ENCODE measurements at places on chromosomes 11 and 22.

DNA sequence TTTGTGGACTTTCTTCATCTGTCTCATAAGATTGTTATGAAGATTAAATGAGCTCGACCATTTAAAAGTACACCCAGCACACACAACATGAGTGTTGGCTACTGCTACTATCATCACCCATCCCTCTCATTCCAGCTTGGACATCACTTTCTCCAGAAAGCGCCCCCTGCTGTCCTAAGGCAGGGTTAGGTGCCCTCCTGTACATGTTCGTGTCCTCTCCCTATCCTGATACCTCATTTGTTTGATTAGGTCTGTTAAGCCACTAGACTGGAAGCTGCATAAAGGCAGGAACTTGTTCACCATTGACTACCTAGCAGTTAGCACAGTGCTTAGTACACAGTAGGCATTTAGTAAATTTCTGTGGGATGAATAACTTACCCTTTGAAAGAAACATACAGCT is 85.5 kb downstream of the ENTHD1 start:
- no peak for DNase-seq

- DNase-seq, result no peak
Measured at GRCh38 chr22:24102366-24103200, 78.7 kb upstream of the SUSD2 start.

DNA sequence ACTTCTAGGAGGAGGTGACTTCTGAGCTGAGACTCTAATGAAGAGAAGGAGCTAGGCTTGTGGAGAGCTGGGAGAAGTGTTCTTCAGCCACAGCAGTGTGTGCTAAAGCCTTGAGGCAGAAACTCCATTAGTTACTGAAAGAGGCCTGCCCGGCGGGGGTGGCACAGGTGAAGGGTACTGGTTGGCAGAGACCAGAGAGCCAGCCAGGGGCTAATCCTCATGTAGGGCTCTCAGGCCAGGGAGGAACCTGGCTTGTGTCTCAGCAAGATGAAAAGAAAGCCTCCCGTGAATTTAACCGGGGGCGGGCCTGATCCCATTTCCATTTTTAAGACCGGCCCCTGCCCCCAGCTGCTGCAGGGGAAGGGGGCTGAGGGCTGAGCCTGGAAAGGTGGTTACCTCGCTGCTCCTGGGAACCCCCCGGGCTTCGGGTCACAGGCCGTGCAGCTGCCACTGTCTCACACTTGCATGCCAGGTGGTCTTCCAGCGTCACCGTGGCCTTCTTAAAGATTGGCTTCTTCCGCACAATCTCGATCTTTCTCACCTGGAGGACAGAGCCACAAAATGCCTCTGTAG is 15.0 kb downstream of the PDGFB start:
- DNase-seq, result no peak

DNA sequence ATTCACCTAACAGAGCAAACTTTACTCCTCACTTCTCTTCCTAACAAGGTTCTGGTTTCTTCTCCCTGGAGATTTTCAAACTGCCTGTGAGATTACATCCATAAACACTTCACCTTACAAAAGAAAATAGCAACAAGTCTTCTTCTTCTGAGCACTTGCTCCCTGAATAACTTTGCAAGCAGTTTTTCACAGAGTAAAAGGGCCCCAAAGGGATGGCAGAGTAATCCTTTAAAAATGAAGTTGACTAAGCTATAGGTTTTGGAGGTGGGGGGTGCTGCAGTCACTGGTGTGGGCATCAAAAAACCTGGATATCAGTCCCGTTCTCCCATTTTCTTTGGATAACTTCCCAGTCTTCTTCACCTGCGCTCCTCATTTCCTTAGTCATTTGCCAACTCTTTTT is 484.9 kb downstream of the MIAT start:
- DNase-seq, result no peak

- DNase-seq, result peak; percentile 33
Measured at GRCh38 chr11:2807025-2807681, 78.4 kb downstream of the CDKN1C start.

- DNase-seq, result no peak
Measured at GRCh38 chr11:75642402-75643113, 26.3 kb downstream of the MAP6 start.

- no peak for DNase-seq
Measured at GRCh38 chr11:45605051-45605450, 60.4 kb downstream of the CHST1 start.

DNA sequence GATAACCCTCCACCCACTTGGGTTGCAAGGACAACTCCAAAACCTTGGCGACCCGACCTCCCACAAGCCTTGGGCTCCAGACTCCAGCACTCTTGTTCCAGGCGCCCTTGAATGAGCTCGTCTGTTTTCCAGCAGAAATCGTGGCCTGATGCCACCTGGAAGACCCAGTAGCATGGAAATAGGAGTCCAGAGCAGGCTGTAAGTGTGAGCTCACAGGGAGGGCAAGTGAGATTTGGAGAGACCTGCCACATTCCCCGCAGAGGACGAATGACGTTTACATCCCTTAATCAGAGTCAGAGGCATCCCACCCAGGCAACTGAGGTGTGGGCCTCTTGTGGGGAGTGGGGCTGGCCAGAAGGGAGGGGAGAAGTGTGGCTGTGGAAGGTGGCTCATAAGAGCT is 71.9 kb downstream of the LDLRAD3 start:
- no peak for DNase-seq

DNA sequence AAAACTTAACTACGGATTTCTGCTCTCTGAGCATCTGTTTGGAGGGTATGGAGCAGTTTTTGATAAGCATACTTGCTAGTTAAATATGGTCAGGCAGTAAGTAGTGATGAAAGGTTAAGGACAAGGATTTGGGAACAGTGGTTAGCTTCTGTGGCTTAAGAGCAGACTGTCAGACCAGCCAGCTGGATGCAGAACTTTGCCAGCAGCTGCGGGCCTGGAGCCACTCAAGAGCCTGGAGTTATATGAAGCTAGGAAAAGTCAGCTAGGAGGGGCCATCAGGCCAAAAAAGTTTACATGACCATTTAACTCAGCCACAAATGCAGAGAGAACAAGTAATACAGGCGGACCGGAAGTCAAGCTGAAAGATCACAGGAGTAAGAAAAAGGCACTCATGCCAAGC is 1817.7 kb downstream of the LRRC4C start:
- no peak for DNase-seq

DNA sequence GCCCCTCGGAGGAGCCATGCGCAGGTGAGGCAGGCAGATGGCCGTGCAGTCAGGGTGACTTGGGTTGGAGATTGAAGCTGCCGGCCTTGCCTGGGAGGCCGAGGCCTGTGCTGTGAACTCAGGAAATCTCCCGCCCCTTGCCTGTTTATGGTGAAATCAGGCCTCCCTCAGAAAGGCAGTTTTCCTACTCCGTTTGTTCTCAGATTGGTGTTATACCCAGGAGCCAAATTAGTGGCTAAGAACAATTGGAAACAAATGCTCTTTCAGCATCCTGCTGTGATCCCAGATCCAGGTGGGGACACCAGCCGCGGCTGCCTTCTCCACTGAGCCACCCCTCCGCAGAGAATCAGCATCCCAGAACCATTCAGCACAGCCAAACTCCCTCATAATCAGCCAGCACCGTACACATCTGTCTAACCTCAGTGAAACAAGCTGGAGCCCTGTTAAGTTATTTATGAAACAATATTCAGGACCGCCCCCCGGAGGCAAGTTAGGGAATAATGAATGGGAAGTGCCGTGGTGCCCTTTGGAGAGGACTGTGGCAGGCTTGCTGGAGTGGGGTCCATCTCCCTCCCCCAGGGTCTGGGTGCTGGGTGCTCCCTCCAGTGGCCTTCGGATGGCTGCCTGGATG is 60.0 kb downstream of the PKNOX2 start:
- no peak for DNase-seq

DNA sequence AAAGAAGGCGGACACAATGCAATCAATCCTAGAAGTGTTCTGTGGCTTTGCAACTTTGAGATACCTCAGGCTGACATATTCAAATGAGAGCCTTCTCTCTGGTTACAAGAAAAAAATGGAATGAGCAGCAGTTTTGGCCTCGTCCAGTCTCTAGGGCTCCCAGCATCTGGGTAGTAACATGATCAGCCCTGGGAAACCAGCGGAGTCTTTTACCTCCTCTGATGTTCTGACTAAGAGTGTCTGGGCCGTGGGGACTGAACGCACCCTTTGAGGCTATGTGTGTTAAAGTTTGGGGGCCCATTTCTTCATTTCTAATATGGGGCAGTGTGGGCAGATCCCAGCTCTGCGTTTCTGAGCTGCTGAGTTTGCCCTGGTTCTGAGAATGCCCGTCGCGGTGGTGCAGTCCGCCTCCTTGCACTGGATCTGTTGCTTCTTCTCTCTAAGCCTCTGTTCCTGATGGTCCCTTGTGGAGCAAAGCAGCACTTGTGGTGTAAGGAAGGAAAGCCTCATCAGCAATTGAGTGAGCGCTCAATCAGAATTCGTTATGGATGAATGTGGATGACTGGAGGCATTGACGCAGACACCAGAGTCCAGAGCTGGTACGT is 8.1 kb downstream of the PARVB start:
- no peak for DNase-seq

DNA sequence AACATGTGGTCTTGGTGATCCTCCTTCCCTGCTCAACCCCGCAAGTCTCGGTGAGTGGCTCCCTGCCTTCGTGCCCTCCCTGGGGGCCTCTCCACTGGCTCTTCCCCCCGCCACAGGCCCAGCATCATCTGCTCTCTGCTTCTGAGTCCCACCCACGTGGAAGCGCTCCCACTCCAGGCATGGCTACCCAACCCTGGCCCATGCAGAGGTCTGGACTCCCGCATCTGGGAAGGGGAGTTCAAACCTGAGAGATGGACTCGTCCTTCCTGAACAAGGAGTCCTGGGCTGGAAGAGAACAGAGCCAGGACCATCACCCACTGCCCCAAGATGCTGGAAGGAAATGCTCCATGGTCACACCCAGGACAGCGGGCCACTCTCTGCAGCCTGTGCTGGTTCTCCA is 90.8 kb downstream of the DHCR7 start:
- DNase-seq, result no peak

DNA sequence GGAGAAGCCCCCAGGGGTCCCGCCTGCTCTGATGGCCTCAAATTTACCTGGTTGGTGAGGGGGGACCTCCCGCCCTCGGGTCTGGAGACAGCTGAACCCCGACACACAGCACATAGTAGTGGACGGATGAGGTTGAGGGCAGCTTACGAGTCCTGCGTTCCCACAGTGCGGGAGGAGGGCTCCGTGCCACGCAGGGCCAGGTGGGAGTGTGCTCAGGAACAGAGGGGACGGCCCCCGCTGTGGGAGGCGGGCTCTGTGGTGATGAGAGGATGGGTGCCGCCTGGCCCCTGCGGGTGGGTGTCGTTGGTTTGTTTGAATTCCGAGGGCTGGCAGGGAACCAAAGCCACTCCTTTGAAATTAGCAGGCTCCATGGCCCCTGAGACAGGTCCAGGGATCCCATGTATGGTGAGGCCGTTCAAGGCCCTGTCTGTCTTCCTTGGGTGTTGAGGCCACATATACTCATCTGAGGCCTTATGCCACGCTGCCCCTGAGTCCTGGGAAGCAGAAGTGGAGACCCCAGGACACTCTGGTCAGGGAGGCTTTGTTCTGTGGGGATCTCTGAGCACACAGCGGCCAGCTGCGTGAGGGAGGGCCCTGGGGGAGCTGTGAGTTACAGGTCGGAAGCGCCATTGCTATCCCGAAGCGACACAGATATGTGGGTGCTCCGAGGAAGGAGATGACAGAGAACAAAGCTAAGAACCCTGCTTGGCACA is 21.9 kb downstream of the NADSYN1 start:
- DNase-seq, result no peak

DNA sequence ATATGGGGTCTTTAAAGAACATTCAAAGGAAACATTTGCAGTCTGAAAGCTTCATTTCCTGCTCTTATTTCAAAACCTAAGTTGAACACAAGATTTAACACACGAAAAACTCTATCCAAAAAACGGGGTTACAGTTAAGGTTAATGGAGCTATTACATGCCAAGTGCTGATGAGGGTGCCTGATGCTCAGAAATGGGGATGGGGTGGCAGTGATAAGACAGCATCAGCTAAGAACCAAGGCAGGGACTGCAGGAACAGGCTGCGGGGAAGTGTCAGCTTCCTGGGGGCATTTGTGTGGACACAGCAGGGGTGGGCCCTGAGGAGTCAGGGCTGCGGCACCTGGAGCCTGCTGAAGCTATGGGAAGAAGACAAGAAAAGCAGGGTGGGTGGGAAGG is 12.2 kb downstream of the DGCR2 start:
- DNase-seq, result no peak

DNA sequence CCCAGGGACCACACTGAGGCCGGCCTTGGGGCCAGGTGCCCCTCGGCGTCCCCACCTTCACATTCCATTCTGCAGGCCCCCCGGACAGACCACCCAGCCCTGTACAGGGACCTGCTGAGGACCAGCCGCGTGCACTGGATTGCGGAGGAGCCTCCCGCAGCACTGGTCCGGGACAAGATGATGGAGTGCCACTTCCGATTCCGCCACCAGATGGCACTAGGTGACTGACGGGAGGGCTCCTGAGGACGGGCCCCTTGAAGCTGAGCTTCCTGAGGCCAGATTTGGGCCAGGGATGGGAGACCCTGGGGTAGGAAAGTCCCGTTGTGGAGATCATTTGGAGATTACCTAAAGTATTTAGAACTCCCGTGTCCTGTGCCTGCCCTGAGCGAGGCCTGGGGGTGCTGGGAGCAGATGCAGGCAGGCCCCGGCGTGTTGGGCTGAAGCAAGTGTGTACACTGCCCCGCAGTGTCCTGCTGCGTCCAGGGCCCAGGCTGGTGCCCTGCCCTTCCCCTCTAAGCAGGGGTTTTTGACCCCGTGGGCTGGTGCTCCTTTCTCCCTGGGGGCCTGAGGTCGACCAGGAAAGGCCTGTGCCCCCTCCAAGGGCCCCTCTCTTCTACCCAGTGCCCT is 20.0 kb downstream of the TRMU start:
- DNase-seq, result no peak

DNA sequence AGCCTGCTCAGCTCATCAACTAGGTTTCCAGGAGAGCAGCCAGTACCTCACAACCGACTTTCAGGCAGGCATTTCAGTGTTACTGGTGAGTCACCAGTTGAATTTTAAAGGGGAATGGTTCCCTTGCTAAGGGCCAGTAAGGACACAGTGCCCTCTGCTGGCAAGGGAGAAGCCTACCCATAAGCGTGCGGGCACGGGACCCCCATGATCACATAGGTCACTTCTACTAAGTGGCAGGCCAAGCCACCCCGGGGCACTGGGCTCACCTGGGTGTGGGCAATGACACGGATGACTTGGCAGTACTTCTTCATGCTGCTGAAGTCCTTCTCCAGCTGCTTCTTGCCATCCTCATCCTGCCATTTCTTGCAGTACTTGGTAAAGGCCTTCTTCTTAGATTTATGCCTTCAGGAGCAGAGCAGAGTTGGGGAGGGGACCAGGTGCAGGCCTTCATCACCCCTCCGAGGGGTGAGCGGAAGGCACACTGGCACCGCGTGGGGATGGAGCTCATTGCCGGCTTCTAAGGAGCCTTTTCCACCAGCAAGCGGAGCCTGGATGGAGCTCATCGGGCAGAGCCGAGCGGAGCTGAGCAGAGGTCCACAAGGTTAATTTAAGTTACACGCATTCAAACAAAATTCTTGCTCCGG is 2.9 kb downstream of the RPL3 start:
- DNase-seq, result peak; percentile 12

GRCh38 chr11:118656563-118657165 is 22.8 kb downstream of the TREH start:
- no peak for DNase-seq

GRCh38 chr11:78788533-78788932 is 213.9 kb upstream of the NARS2 start:
- DNase-seq, result no peak

GRCh38 chr11:61489833-61490721 is 18.5 kb upstream of the LRRC10B start:
- DNase-seq, result no peak
